ENCODE measurements at places on chromosomes 7 and 10.

DNA sequence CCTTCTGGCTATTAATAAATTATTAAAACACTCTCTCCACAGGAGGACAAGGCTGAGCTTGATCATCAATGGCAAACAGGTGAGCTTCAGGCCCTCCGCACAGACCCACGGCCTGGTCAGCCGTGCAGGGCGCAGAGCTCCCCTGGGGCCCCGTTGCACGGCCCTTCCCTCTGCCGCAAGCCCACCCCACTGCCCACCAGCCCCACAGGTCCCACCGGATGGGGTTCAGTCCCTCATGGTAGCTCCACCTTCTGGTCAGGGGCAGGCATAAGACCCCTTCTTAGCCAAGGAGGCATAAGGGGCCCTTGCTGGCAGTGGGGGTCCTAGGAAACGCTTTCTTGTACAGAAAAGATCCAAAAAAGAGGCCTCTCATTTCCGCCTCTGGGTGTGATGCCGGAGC is 84.6 kb downstream of the MAD1L1 start:
- no peak for DNase-seq

GRCh38 chr10:114970515-114970914 is 32.5 kb downstream of the TRUB1 start:
- DNase-seq = no peak

DNA sequence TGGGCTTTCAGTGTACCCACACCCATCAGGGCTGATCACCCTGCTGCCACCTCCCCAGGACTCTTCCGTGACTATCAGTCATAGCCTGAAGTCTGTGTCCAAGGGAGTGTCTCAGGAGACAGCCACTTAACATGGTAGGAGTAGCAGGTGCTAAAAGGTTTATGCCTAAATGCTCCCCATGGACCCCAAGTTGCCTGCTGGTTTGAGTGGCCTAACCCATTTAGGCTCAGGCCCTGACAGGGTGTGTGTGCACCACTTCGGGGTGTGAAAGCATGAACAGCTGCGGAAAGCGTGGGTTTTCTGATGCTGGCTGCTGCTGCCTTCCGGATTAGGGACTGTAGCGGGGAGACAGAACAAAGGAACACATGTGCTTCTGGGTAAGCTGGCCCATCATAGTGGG is 93.2 kb upstream of the SAMD8 start:
- no peak for DNase-seq

GRCh38 chr10:132893090-132893489 is 49.3 kb downstream of the CFAP46 start:
- DNase-seq = no peak

DNA sequence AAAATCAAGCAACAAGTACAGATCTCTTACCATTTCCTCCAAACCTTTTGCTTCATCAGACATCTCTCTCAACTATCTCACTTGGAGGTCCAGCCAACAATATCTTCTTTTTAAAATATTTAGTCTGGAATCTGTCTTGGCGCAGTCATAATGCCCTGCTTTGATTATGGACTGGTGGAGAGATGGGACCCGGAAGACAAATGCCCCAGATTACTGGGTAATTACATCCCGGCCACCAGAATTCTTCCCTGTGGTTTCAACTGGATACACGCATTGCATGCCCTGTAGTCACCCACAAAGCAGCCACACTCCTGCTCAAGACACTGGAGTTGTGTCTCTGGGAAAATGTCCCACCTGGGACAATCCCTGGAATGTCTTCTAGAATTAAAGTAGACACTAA is 65.5 kb downstream of the BPGM start:
- no peak for DNase-seq

DNA sequence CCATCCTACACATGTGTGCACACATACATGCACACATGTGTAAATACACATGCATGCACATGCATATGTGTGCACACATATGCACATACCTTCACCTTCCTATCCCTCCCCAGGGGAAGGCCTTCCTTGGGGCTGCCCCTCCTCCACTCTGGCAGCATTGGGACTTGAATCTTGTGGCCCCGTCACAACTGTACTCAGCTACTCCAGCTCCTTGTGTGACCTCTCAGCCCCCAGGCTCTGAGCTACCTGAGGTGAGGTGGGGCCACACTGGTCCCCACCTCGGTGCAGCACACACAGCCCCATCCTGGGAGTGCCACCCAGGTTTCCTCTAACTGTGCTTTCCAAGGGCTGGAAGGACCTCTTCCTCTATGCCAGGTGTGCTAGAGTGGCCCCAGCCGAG is 116.0 kb downstream of the LHPP start:
- DNase-seq = no peak

- DNase-seq = no peak
These were observed 46.2 kb downstream of the CUX1 start for GRCh38 chr7:101863598-101863997.

DNA sequence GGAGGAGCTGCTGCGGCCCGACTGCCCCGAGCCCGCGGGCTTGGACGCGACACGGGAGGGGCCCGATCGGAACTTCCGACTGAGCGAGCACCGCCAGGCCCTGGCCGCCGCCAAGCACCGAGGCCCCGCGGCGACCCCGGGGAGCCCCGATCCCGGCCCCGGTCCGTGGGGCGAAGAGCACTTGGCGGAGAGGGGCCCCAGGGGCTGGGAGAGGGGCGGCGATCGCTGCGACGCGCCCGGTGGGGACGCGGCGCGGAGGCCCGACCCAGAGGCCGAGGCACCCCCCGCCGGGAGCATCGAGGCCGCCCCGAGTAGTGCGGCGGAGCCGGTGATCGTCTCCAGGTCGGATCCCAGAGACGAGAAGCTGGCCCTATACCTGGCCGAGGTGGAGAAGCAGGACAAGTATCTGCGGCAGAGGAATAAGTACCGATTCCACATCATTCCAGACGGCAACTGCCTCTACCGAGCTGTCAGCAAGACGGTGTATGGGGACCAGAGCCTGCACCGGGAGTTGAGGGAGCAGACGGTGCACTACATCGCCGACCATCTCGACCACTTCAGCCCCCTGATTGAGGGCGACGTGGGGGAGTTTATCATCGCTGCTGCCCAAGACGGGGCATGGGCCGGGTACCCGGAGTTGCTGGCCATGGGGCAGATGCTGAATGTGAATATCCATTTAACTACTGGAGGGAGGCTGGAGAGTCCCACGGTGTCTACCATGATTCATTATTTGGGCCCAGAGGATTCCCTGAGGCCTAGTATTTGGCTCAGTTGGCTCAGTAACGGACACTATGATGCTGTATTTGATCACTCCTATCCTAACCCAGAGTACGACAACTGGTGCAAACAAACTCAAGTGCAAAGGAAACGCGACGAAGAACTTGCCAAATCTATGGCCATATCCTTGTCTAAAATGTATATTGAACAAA is 1.4 kb downstream of the OTUD1 start:
- no peak for DNase-seq

DNA sequence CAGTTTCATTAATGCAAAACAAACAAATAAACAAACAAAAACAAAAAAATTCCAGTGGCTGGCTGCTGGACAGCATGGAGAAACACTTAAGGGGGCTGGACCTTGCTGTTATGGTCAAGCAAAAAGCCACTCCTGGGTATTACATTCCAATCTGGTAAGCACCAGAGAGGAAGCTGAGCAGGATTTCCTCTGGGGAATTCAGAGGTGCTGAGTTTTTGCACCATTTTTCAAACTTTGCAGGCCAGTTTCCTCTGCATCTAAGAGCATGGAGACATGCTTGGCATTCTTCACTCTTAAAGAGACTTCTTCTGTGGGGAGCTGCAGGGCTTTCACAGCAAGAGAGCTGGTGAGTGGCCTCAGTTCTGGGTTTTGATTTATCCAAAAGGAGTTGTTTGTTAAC is 84.5 kb downstream of the FZD1 start:
- no peak for DNase-seq
